ENCODE measurements at places on chromosomes 7 and 10.

GRCh38 chr10:6208799-6209235 lies 6.1 kb downstream of the PFKFB3 start:
- DNase-seq, result no peak

DNA sequence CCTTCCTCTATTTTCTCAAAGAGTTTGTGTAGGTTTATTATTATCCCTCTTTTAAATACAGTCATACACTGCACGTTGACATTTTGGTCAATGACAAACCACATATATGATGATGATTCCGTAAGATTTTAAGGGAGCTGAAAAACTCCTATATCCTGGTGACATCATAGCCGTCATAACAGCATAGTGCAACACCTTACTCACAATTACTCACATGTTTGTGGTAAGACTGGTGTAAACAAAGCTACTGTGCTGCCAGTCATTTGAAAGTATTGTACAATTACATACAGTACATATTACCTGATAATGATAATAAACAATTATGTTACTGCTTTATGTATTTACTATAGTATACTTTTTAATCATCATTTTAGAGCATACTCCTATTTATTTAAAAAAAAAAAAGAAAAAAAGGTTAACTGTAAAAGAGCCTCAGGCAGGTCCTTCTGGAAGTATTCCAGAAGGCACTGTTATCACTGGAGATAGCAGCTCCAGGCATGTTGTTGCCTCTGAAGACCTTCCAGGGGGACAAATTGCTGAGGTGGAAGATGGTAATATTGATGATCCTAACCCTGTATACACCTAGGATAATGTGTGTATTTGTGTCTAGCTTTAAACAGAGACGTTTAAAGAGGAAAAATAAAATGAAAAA lies 123.3 kb upstream of the CDK1 start:
- no peak for DNase-seq

DNA sequence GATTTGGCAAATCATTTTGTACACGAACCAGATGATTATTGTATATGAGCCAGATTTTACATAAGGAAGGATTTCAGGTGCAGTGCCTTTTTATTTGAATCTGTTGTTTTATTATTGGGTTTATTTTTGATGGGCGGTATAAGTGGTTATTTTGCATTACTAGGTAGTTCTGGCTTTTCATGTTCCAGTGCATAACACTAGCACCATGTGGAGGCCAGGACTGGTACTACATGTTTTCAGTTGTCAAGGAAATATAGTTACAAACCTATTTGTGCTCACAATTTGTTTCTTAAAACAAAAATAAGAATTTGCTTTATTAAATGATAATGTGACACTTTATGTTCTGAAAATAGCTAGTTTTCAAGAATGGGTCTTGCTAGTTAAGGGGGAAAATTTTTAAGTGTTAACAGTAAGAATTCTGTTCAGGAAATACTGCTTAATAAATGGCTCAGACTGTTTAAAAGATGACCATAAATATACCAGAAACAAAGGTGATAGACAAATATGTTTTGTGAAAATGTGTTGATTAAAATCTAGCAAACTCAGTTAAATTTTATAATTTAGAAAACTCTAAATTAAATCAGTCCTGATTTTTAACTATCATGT lies 7.1 kb upstream of the SEMA3E start:
- DNase-seq, result peak; percentile 26

- no peak for DNase-seq
Observed at GRCh38 chr10:110612629-110613028, 31.5 kb upstream of the RBM20 start.

GRCh38 chr10:3014968-3015367 lies 52.4 kb upstream of the PFKP start:
- DNase-seq, result no peak

GRCh38 chr7:30162622-30163124 lies 27.9 kb downstream of the MTURN start:
- peak; percentile 82 for DNase-seq

DNA sequence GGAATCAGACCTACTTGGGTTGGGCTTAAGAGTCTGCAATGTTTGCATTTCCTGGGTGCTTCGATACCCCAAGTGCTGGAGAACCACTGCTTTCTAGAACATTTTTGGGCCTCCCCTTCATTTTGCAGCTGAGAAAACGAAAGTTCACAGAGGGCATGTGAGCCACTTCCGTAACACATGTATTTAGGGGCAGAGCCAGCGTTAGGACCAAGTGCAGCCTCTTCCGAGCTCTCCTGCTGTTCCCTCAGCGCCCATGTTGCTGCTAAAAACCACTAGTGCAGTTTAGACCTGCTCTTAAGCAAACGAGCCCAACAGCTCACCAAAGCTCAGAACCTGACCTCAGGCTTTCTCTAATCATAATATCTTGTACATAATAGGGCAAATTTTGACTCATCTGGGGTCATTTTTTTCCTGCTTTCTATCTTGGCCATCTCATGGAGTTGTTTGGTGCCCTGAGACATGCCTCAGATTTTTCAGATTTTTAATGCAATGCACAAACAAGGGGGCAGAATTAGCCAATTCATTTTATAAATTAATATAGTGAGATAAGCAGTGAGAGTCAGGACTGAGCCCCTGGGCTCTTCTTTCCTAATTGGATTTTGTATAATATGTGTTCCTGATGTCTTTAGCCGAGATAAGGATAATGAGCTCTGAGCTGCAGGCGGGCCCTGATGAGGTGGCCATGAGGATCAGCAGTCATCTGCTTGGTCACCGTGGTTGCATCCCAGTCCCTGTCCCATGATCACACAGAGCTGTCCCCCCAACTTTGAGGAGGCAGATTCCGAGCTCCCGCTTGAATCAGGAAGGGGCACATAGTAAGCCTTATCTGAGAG lies 12.9 kb downstream of the BAG3 start:
- no peak for DNase-seq

DNA sequence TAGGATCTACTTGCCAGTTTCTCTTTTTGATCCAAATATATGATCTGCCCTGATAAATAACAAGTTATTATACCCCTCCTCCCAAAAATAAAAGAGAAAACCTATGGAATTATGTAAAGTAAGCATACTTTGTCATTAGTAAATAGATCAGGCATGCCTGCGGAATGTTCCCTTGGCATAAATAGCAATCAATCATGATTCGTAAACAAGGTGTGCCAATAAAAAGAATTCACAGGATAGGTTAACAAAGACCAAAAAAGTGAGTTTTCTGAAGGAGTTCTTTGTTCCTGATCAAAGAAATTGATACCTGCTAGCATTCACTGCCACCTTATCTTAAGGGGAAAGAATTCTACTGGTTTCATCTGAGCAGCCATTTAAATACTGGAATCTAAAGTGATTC lies 11.9 kb downstream of the ITGB1 start:
- DNase-seq, result no peak

- no peak for DNase-seq
Observed at GRCh38 chr7:24831240-24831639, 74.0 kb upstream of the GSDME start.

DNA sequence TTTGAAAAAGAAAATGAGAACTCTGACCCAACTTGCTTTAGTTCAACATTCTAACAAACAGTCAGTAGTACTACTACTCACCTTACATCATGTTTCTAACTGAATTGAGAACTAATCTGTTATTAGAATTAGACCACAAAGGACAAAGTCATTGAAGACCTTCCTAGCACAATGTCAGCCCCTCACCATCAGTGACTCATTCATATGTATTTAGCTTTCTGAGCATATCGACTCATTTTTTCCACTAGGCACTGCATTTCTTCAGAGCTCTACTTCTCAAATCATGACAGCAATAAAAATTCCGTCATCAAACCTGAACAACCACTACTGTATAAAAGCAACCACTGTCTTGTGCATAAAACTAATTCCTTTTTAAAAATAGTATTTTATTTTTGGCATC lies 4.4 kb upstream of the LRRN3 start:
- no peak for DNase-seq

GRCh38 chr7:92435542-92435941 lies 11.7 kb upstream of the GATAD1 start:
- no peak for DNase-seq

GRCh38 chr10:7361316-7361715 lies 49.5 kb downstream of the SFMBT2 start:
- DNase-seq, result no peak

GRCh38 chr10:105288026-105288425 lies 646.9 kb downstream of the SORCS3 start:
- no peak for DNase-seq

DNA sequence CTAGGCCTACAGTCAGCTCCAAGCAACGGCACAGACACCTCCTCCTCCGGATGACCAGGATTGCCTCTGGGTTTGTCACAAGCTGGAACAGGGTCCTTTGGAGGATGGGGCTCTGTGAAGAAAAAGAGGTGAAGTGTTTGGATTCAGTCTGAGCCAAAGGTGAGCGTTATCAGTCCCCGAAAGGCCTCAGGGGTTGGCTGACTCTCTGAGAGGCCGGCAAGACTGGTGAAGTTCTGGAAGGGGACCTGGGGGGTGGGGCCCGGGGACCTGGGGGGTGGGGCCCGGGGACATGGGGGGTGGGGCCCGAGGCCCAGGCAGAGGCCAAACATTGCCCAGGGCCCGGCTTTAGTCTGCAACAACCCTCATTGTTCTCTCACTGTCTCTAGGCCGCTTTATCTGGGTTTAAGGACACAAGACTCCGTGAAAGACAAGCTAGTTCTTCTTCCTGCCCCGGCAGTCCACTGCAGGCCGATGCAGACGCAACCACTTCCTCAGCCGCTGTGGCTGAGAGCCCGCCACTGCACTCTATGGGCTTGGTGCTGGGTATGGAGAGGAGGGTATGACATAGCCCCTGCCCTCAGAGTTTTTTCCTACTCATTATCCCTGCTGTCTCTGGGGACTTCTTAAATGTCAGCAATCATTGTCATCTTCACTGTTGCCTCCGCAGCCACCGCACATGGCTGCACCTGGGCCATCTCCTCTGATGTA lies 27.4 kb upstream of the PSAP start:
- DNase-seq, result no peak

GRCh38 chr7:118452128-118452527 lies 227.6 kb downstream of the ANKRD7 start:
- DNase-seq, result no peak

DNA sequence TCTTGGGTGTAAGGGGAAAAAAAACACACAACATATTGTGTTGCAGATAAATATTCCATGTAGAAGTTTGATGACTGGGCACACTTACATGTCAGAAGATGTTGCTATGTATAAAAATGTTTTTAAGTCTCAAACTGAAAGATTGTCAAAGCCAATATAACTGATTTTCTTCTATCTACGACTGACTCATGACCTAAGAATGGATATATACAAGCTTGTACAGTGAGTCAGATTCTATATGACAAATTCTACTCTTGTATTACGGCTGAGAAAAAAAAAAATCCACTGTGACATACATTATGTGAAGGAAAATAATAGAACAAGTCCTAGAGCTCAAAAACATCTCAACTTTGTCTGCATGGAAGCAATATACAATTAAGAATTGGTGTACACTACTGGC lies 343.0 kb upstream of the PCDH15 start:
- DNase-seq, result no peak

Measured in NCI-H510A treated with DMSO at 0.1 percent for 48 hours (cell line).